Activated T-helper 1 cell treated with anti-CD3 and anti-CD28 coated beads, Interleukin-12 subunit alpha, Interleukin-12 subunit beta, Interleukin-2, Interleukin-4 antibody, amounts not matched to agents 30 ng/mL and 10 ng/mL and 1 ng/mL, durations not matched to agents 14 hours and 24 hours and 36 hours (primary cell): ENCODE measurements at places on chromosomes 1 and 21. TPM values are rescaled to one million over a fixed set of nuclear protein-coding genes. Genes with fewer than 3 reads are reported as not detected.

The ZNF648 gene
- not detected in 2 replicates for total RNA-seq

The HSD3B2 gene
- not detected in 2 replicates for total RNA-seq

The KIF21B gene
- total RNA-seq: 50.4 and 52.0 TPM in 2 replicates

The F11R gene
- total RNA-seq: 11.9 and 13.5 TPM in 2 replicates

The TIE1 gene
- 0.36 and 0.64 TPM in 2 replicates for total RNA-seq

The MRPS21 gene
- 81.4 and 85.2 TPM in 2 replicates for total RNA-seq

The BATF3 gene
- 89.8 and 94.9 TPM in 2 replicates for total RNA-seq

The AUNIP gene
- total RNA-seq: 10.2 and 12.3 TPM in 2 replicates

The OR2T4 gene
- not detected in 2 replicates for total RNA-seq

The CHI3L1 gene
- not detected in 2 replicates for total RNA-seq
